ENCODE measurements at places on chromosomes 2 and 18.

GRCh38 chr2:133589456-133589855 lies 21.2 kb upstream of the NCKAP5 start:
- DNase-seq, result no peak

GRCh38 chr18:33350256-33350655 lies 90.3 kb downstream of the CCDC178 start:
- DNase-seq, result no peak

GRCh38 chr2:217722883-217723472 lies 279.8 kb downstream of the TNS1 start:
- DNase-seq, result no peak

DNA sequence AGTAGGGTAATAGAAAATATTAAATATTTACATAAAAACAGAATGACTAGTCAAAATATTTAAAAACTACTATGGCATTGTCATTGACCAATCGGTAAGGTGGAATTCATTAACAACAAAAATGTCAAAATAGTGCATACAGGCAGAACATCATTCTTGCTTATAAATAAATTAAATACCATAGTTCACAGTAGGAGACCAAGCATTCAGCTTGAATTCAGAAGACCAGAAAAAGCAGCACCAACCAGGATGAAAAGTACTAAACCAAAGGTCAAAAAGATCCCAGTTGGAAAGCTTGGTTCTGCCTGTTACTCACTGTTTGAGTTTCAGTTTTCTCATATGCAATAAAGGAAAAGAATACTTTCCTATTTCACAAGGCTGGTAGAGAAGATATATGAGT lies 244.3 kb downstream of the OSR1 start:
- DNase-seq, result no peak

GRCh38 chr2:55169359-55169758 lies 62.7 kb downstream of the CLHC1 start:
- no peak for DNase-seq

DNA sequence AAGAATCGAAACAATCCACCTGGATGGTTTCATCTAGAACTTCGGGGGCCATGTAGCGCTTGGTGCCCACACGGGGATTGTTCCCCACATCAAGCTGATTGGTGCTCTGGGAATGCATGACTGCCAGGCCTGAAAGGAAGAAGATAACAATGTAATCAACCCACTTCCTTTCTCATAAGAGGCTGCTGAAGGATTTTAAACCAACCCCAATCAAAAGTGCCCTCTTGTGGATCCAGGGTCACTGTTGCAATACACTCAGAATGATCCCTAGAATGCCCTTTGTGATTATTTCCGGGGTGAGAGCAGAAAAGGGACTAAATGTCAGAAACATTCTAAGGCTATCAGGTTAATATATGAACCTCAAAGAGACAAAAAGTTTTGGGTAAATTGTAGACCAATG lies 115.2 kb downstream of the ACVR1 start:
- no peak for DNase-seq

DNA sequence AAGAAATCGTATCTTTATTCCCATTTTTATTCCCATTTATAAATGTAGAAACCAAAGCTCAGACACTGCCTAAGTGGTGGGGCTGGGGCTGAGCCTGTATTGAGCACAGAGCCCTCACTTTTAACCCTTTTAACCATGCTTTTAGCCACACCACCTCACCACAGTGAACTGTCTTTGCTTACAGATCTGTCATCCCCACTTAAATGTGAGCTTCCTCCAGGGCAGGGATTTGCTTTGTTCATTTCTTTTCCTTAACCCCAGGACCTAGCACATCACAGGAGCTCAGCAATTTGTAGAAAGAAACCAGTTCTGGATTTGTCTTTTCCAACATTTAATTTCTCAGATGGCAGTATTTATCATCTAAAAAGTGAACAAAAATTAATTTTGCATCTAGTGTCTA lies 2.2 kb downstream of the BOD1L2 start:
- no peak for DNase-seq

DNA sequence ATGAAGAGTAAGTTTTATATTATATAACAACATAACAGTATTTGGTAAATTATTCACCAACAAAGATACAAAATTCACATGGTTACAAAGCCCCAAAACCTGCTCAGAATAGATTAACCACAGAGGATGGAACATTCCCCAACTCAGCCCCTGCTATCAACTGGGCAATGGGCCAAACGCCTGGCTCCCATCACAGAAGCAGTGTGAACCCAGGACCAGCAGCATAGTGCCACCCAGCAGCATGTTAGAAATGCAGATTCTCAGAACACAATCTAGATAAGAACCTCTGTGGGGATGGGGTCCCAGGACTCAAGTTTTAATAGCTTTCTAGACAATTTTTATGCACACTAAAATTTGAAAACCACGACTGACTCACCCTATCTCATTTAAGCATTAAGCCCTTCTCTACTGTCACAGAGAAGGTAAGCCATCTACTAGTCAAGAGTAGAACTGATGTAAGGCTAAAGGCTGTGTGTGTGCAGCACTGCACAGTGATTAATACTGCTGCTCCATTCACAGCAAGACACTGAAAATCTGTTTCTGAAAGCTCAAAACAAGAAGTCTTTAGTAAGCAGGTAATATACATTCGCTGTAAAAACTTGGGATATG lies 15.2 kb downstream of the AFG3L2 start:
- no peak for DNase-seq

GRCh38 chr2:75021672-75022071 lies 63.2 kb downstream of the POLE4 start:
- DNase-seq, result no peak

- peak; percentile 61 for DNase-seq
Observed at GRCh38 chr2:162221064-162221463, 22.2 kb downstream of the FAP start.

Measured in CD4-positive, alpha-beta T cell treated with Interleukin-2 at 100 ng/mL for 4 hours (primary cell).